NCI-H82 (cell line): ENCODE measurements at places on chromosomes 3 and 15.

DNA sequence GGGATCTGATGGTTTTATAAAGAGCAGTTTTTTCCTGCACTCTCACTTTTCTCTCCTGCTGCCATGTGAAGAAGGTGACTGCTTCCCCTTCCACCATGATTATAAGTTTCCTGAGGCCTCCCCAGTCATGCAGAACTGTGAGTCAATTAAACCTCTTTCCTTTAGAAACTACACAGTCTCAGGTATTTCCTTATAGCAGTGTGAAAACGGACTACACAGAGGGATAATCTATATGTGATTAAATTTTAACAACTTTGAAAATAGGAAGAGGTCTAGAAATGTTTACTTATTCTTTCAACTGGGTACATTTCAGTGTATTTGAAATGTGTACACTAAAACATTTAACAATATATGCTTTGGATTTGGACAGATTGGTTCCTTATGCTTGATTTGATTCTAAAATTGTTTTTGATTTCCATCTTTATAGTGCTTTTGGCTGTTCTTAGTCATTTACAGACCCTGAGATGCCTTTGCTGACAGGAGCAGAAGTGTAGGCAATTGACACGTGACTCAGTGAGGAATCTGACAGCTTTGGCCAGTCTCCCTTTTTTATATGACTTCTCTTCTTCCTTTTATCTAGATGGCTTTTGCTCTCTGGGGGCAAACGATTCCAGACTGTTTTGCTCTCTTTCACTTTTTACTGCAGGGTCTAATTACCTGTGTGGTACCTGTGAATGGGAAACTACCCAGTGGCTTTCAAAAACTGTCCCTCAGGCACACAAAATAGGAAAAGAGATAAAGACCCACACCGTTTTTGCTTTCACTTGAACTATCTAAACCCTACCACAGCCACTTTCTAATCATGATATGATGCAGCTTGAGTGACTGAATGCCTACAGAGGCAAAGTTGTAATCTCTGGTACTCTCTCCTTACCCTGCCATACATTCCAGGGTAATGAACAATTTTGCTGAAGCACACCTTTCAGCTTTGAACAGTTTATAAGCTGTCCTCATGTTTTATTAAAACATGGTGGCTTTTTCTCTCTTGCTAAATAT lies 422.6 kb downstream of the ROBO1 start:
- no peak for DNase-seq

DNA sequence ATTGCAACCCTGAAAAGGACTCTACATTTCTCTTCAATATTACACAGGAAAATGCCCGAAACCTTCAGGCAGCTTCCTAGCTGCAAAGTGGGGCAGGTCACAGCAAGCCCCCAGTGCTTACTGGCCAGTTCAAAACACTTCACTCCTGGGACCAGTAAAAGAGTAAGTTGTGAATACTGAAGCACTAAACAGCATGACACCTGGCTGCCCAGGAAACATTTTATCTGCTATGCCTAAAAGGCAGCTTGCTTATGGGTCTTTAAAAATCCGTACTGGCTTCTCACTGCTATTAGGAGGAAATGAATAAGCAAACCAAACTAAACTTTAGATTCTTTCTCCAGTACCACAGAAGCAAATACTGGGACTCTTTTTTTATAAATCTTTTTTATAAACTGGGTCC lies 457.9 kb upstream of the ALCAM start:
- DNase-seq, result peak; percentile 21

DNA sequence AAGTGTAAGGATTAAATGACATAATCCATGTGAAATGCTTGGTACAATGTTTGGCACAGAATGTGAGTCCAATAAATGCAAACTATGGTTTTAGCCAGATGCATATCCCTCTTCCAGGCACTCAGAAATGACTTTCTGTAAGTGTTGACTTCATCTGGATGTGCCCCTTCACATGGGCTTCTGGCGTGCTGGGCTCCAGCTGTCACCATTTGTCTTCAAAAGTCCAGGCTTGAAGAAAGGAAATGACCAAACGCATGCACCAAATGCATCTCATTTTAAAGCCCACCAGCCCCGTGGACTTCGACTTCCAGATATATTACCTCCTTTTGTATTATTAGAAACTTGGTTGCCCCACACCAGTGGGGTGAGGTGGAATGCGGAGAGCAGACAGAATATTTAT lies 23.7 kb downstream of the CRYGS start:
- no peak for DNase-seq

DNA sequence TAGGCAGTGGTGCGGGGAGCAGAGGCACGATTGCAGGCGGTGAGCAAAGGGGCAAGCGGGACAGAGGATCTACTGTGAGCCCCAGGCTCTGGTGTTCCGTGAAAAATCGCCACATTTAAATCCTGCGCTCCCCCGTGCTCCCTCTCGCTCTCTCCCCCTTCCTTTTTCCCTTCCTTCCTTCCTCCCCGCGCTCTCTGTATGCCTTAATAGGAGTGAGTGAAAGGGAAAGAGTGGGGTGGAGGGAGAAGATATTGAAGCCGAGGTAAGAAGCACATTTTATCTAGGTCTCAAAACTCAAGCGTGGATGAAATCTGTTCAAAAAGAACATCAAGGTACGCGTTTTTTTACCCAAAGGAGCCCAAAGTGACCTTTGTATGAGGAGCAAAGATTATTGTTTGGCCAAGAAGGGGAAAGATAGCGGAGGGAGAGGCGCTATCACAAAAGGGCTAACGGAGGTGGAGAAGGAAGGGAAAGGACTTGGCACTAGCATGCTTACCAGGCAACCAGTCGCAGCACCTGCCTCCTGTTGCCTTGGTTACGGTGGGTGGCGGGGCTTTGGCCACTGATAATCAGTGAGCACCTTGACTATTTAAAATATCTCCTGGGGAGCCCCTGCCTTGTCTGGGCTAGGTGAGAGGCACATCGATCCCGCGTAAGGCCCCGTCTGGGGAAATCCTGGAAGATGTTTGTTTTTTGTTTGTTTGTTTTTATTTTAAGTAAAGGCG lies 14.9 kb upstream of the AEN start:
- DNase-seq, result peak; percentile 40

DNA sequence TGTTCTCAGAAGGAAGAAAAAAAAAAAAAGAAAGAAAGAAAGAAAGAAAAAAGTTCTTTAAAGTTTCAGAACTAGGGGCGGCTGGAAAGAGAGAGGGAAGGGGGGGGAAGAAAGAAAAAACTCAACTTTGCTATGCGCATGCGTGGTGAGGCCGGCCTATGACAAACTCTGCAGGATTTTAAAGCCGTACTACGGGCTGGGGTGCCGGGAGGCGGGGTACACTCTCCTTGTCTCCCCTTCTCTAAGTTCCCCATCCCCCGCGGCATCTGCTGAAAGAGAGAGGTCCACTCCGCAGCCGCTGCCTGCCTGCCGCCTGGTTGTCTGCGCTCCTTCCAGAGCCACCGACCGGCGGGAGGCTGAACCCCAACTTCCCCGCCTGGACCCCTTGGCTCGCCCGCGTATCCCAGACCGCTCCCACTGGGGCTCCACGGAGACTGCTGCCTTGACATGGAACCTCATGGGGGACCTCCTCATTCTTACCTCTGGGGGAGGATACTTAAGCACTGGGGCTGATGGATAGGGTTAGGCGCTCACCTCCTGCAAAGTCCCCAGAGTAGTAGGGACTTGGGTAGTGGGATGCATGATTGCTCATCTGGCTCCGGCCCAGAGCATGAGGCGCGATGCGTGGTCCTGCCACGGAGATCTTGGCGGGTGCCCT lies 1.4 kb upstream of the WNT5A start:
- DNase-seq, result peak; percentile 34

DNA sequence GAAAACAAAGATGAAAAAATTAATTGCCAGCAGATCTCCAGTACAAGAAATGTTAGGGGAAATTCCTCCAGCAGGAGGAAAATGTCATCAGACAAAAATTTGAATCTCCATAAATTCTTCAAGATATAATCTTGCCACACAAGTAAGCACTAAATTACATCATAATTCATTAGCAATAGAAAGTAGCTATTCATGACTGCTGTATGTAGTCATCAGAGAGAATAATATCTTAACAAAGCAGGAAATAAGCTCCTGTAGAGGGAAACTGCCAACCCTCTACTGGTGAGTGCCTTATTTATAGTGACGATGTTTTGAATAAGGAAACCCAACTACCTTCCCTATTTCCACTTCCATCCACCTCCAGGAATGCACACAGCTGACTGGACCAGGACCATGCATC lies 15.8 kb upstream of the SLC27A2 start:
- DNase-seq, result no peak

GRCh38 chr3:100335434-100335833 lies 877 bp downstream of the NIT2 start:
- peak; percentile 90 for DNase-seq

DNA sequence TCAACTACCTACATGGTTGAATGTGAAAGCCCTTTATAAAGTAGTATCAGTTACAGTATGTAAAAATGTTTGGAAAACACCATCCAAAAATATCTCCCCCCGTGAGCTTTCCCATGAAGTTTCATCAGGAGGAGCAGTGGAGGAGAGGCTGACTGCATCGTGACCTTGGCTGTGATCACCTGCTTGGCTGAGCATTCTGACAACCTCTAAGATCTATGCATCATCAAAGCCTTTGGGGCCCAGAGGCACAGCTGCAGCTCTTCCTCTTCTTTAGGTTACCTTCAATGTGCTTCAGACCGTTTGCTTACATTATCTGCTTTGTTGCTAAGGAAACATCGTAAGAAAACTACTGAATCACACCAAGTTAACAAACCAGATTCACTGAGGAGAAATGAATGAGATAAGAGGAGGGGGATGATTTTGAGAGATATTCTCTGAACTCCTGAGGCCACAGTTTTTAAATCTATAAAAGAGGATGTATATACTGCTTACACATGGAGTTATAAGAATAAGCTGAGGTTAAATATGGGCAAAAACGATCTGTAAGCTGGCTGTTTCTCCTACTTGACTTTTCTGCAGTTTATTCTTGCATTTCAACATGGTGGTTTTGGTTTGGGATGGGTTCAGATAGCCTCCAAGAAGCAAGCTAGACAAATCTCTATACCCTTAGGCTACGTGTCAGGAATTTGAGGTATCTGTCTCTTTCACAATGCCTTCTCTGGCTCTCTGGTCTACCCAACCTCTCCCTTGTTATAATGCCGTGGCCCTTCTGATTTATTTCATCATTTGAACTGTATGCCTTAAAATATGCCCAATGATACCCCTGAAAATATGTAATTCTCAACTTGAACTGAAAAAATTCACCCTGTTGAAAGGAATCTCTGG lies 4.0 kb downstream of the GCSAM start:
- DNase-seq, result no peak

GRCh38 chr3:143700431-143700975 lies 147.8 kb downstream of the SLC9A9 start:
- DNase-seq, result no peak

DNA sequence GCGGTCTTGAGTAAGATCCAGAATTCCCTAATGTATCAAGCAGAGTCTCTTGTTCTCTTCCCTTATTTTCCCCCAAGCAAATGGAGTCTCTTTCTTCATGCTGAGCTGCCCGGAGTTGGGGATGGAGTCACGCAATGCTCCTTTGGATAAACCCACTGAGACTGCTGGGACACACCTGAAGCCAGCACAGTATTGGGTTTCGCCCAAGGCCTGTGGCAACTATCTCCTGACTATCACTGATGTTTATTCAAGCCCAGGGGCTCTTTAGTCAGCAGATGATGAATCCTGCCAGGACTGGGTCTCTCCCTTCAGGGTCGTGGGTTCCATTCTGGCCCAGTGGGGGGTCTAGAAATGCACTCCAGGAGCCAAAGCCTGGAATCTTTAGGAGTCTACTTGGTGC lies 11.3 kb downstream of the USF3 start:
- DNase-seq, result no peak

- no peak for DNase-seq
These were observed 115.5 kb upstream of the NECTIN3 start for GRCh38 chr3:110956081-110956480.

DNA sequence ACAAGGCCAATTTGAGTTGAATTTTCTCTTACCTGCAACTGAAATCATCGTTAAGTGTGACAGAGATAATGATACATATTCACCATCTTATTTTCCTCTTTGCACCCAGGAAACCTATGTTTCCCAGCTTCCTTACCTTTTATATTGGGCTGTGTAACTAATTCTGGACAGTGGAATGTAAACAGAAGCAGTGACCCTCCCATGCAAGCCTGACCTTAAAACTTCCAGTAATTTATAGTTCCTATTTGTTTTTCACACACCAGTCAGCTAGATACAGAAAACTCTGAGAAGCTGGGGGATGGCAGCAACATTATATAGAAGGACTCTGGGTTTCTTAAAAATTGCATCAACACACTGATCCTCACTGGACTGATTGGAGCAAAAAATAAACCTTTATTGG lies 4.5 kb upstream of the ZNF280D start:
- DNase-seq, result no peak

GRCh38 chr15:43922021-43922420 lies 95.2 kb downstream of the WDR76 start:
- DNase-seq, result no peak

- no peak for DNase-seq
These were observed 10.7 kb upstream of the MAPK6 start for GRCh38 chr15:52008359-52008697.

DNA sequence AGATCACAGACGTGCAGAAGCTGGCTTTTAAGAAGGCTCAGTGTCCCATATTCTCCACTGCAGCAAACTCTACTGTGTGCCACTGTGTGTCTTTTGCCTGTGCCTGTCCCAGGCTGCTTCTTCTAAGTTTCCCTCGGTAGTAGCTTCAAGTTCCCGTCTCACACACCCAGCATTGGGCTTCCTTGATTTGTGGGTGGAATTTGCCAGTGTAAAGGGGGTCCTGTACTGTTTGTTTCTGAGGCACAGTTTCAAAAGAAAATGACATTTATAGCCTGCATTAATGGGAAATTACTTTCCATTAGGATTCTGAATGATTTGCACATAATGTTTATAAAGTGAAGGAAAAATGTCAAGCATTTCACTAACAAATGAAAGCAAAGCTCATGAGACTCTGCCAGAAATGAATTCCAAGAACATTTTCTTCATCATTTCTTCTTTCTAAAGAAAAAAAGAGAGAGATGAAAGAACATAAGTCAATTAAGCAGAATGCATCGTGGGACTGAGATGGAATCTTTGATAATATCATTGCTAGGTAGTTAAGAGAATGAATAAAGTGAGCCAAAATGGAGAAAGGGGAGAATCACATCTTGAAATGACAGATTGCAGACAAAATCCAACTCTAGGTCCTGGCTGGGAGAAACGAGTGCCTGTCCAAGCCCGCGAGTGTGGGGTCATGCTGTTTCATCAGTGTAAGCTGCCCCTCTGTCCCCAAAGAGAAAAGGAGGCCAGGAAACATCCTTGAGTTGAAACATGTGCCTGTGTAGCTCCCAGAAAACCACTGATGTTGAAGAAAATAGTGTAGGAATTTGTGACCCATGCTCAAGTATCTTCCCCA lies 48.6 kb upstream of the ADAMTSL3 start:
- DNase-seq, result no peak

DNA sequence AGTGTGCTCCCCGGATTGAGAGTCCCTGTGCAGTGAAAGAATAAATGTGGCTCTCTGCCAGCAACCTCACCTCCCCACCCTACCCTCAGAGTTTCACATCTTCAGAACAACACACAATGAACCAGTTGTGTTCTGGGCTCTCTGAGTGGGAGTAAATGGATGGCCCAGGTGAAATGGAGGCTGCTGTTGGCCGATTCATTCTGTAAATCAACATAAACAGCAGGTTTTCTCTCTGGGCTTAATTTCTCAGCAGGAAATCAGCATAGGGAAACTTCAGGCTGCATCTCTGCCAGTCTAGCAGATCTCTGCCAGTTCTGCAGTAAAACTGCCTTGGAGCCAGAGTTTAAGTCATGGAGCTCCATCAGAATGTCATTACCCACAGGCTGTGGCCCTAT lies 54.6 kb upstream of the FURIN start:
- DNase-seq, result no peak

- no peak for DNase-seq
These were observed 308.9 kb downstream of the EPHB1 start for GRCh38 chr3:135103917-135104316.

- no peak for DNase-seq
These were observed 250.3 kb downstream of the EDEM1 start for GRCh38 chr3:5437783-5438323.
